Activated naive CD8-positive, alpha-beta T cell treated with anti-CD3 and anti-CD28 coated beads for 36 hours (primary cell): ENCODE measurements at places on chromosomes 12 and 14. TPM values are rescaled to one million over a fixed set of nuclear protein-coding genes. Genes with fewer than 3 reads are reported as not detected.

GRCh38 chr12:109811624-109811995 is 21.6 kb downstream of the TRPV4 start:
- H3K36me3 ChIP-seq: no peaks in the 10 kb centered on the region
- no peaks in the 10 kb centered on the region for H3K27me3 ChIP-seq
- no peaks in the 10 kb centered on the region for H3K4me1 ChIP-seq
- no peak overlapping the region for H3K27ac ChIP-seq
- H3K4me3 ChIP-seq: no peak overlapping the region

MYF5 gene
- total RNA-seq: not detected

LRRC9 gene
- total RNA-seq: 0.66 TPM

- no peak for DNase-seq
- peaks cover 26% of the 10 kb centered on the region for H3K27me3 ChIP-seq
- H3K27ac ChIP-seq: no peak overlapping the region
- H3K4me1 ChIP-seq: peaks cover 4% of the 10 kb centered on the region
- H3K36me3 ChIP-seq: no peaks in the 10 kb centered on the region
These were observed 5.0 kb upstream of the RAB3IP start for GRCh38 chr12:69733638-69734037.

DNA sequence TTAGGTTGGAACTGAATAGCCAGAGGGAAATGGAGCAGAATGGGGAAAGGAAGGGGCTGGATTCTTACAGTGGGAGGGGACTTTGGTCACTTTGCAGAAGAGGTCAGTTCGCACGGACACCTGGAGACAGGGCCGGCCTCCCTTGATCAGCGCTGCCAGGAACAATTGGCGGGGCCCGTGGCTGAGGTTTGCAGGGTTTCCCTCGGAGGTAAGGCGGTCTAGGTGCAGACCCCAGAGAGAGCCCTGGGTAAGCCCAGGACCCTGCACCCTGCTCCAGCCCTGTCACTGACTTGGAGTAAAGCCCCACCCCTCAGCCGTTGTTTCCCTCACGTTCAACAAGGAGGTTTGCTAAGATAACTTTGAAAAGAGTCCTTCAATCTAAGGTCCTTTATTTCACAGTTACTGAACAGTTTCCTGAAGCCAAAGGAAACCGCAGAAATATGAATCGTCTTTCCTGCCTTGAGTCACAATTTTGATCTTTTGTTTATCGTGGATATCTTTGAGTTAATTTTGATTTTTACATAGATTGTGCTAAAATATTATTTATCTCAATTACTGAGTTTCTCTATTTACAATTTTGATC is 231.4 kb upstream of the RTL1 start:
- H3K4me3 ChIP-seq: no peak overlapping the region
- no peaks in the 10 kb centered on the region for H3K4me1 ChIP-seq
- H3K27me3 ChIP-seq: peaks cover 22% of the 10 kb centered on the region
- DNase-seq: no peak
- no peak overlapping the region for H3K27ac ChIP-seq

DNA sequence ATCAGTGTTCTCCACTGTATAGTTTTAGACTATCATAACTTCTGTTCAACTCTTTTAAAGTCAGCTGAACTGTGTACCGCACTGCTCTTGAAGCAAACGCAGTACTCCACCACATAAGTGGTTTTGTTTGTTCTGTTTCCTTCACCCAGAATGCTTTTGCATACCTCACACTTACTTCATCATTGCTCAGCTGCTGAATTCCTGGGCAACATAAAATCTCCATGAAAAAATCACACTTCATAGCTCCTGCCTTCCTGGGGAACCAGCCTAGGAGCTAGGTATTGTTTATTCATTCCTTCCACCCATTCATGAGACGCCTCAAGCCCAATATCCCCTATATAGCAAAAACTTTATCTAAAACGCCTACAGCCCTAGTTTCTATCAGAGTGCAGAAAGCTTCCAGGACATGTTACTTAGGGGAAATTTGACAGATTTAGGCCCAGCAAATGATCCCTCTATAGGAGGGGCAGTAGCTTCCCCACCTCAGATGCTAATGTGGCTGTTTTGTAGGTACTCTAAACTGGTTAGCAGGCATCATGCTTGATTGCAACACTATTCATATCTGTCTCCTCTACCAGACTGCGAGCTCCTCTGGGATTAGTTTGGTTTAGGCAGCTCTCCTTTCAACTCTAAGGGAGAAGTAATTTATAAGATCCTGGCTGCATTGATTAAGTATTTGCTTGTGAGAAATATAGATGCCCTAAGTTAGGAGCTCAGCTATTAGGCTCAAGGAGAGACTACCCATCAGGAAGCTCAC is 44.5 kb downstream of the LRRC9 start:
- H3K4me3 ChIP-seq: peak overlapping the region; percentile 84
- DNase-seq: no peak
- no peaks in the 10 kb centered on the region for H3K27me3 ChIP-seq
- peaks cover 21% of the 10 kb centered on the region for H3K4me1 ChIP-seq
- H3K36me3 ChIP-seq: peaks cover 4% of the 10 kb centered on the region

DNA sequence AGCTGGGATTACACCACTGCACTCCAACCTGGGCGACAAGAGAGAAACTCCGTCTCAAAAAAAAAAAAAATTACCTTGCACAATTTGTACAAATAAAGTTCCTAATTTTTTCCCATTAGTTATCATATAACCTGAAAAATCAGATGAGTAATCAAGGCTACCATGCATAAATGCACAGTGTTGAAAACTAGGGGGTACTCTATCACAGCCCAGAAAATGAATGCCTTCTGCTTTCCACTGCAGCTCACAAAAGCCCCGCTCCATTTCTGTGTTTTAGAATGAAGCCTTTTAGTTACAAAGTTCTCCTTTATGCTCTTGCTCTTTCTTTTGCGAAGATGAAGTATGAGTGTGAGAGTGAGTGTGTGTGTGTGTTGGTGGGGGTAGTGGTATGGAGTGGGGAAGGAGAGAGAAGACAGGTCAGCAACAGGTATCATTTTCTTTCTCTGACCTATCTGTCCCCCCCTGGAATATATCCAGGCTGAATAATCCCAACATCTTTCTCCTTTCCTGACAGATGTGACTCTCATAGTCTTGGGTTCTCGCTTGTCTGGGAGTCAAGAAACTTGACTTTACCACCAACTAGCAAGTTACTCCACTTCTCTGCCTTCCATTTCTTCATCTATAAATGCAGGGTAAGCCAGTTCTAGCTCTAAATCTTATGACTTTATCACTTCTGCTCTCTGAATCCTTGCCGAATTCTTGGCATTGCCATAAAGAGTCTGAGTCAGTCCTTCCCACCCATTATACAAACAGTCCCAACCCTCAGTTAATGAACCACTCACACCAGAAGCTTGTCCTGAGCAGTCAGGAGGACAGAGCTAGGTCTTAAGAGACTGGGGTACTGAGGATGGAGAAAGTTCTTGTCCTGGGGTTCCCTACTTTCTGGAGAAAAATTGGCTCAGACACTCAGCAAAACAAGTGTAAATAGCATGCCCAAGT is 16.1 kb downstream of the BIN2 start:
- H3K27ac ChIP-seq: peak overlapping the region; percentile 8
- H3K4me3 ChIP-seq: no peak overlapping the region

SMOC1 gene
- total RNA-seq: not detected

- no peak overlapping the region for H3K27ac ChIP-seq
- H3K4me1 ChIP-seq: no peaks in the 10 kb centered on the region
- peaks cover 12% of the 10 kb centered on the region for H3K27me3 ChIP-seq
- no peak overlapping the region for H3K4me3 ChIP-seq
- no peak for DNase-seq
These were observed 36.0 kb downstream of the PTPN21 start for GRCh38 chr14:88518592-88519512.

DNA sequence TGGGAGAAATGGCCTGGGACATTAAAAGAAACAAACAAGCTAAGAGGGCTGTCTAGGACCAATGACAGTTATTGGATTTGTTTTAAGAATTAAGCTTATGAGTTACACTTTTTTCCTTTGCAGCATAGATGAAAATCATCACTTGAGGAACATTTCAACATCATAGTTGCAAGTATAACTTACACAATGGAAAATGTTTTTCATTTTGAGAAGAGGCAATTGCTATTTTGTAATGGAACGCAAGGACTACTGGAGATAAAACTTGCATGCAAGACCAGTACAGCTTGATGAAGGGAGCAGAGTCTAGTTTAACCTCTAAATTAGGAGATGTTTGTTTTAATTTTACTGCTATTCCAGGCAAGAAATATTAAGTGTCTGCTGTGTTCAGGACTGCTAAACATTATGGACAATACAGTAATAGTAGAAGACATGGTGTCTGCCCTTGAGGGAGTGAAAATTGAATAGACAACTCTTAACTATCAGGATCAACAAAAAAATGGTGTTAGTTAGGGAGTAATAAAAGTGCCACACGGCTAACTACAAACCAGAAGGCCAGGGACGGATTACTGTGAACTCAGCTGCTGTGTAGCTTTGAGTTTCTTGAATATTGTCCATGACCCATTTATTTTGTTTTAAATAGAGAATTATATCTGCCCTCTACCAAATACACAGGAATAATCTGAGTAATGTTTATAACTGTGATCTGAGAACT is 374.5 kb downstream of the RAD51B start:
- no peak overlapping the region for H3K27ac ChIP-seq
- no peak for DNase-seq
- H3K4me1 ChIP-seq: peaks cover 12% of the 10 kb centered on the region
- H3K4me3 ChIP-seq: no peak overlapping the region
- H3K36me3 ChIP-seq: peaks cover 4% of the 10 kb centered on the region

- H3K27ac ChIP-seq: no peak overlapping the region
- H3K4me3 ChIP-seq: no peak overlapping the region
- H3K27me3 ChIP-seq: peaks cover 10% of the 10 kb centered on the region
- no peaks in the 10 kb centered on the region for H3K36me3 ChIP-seq
- peaks cover 3% of the 10 kb centered on the region for H3K4me1 ChIP-seq
These were observed 362.7 kb downstream of the ADGRD1 start for GRCh38 chr12:131316388-131316787.

FAM90A1 gene
- 0.40 TPM for total RNA-seq

GRCh38 chr12:52540531-52540930 is 12.4 kb downstream of the KRT71 start:
- H3K27me3 ChIP-seq: no peaks in the 10 kb centered on the region
- peaks cover 10% of the 10 kb centered on the region for H3K4me1 ChIP-seq
- H3K4me3 ChIP-seq: no peak overlapping the region
- H3K27ac ChIP-seq: no peak overlapping the region

DNA sequence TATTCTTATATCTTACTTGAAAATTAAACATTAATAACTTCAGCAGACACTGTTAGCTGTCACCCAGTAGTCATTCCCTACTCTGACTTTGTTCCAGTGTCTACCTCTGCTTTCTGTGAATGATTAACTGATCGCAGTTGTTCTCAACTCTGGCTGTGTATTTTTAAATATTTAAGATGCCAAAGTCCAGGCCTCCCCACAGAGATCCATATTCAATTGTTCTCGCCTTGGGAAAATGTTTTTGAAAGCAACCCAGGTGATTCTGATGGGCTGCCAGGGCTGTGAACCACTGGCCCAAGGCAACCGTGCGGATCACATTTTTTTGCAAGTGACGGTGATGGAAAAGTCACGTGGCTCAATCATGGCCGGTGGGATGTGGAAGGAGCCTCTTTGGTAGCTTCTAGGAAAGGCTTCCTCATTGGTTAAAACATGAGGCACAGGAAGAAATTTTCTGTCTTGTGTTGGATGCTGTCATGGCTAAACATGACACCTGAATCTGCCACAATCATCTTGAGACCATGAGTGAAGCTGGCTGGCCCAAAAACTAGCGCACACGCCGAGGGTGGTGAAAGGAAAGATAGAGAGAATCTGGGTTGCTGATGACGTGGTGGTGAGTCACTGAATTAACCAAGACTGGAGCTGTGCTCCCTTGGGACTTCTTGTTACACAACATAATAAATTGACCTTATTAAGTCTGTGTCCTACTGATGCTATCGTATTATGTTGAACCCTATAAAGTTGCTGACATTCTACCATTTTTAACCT is 37.2 kb downstream of the RDH12 start:
- no peaks in the 10 kb centered on the region for H3K27me3 ChIP-seq
- no peak for DNase-seq
- no peaks in the 10 kb centered on the region for H3K4me1 ChIP-seq

GRCh38 chr14:22084393-22085281 is 411.0 kb upstream of the OR4E1 start:
- DNase-seq: no peak
- peaks cover 18% of the 10 kb centered on the region for H3K4me1 ChIP-seq
- H3K36me3 ChIP-seq: no peaks in the 10 kb centered on the region

DNA sequence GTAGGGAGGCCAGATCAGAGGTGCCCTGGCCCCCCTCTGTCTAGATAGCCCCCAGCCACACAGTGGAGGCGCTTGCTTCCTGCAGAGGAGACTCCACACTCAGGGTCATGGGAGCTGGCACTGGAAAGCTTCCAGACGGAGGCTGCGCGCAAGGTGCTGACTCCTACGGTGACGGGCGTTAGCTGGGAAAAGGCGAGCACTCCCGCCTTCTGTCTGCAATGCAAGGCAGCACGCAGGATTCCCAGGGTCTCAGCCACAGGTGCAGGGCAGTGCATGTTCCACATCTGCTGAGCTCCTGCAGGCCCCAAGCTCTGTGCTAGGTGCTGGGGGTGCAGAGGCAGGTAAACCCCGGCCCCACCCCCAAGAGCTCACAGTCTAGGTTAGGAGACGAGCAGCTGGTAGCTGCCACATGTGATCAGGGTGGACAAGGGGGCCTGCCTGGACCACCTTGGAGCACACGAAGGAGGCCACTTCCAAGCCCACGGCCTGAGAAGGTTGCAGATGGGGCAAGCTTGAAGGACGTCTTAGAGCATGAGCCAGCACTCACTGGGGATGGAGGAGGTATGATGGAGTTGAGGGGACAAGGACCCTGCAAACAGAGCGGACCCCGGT is 310.9 kb upstream of the DIO3 start:
- H3K27ac ChIP-seq: no peak overlapping the region
- H3K4me3 ChIP-seq: no peak overlapping the region
- peaks cover 14% of the 10 kb centered on the region for H3K27me3 ChIP-seq
- no peak for DNase-seq

GRCh38 chr12:96177013-96177412 is 17.2 kb upstream of the ELK3 start:
- no peak overlapping the region for H3K4me3 ChIP-seq
- DNase-seq: peak; percentile 77
- H3K27ac ChIP-seq: peak overlapping the region; percentile 88
- H3K36me3 ChIP-seq: peaks cover 12% of the 10 kb centered on the region
- peaks cover 20% of the 10 kb centered on the region for H3K4me1 ChIP-seq

BAZ1A gene
- total RNA-seq: 68.9 TPM

GRCh38 chr14:52329678-52330369 is 15.7 kb downstream of the PTGER2 start:
- peaks cover 48% of the 10 kb centered on the region for H3K4me1 ChIP-seq
- H3K27me3 ChIP-seq: no peaks in the 10 kb centered on the region
- peak overlapping the region; percentile 52 for H3K27ac ChIP-seq
- H3K4me3 ChIP-seq: no peak overlapping the region
- DNase-seq: no peak
